NCI-H510A treated with DMSO at 0.1 percent for 48 hours (cell line): ENCODE measurements at places on chromosomes 3 and 15.

DNA sequence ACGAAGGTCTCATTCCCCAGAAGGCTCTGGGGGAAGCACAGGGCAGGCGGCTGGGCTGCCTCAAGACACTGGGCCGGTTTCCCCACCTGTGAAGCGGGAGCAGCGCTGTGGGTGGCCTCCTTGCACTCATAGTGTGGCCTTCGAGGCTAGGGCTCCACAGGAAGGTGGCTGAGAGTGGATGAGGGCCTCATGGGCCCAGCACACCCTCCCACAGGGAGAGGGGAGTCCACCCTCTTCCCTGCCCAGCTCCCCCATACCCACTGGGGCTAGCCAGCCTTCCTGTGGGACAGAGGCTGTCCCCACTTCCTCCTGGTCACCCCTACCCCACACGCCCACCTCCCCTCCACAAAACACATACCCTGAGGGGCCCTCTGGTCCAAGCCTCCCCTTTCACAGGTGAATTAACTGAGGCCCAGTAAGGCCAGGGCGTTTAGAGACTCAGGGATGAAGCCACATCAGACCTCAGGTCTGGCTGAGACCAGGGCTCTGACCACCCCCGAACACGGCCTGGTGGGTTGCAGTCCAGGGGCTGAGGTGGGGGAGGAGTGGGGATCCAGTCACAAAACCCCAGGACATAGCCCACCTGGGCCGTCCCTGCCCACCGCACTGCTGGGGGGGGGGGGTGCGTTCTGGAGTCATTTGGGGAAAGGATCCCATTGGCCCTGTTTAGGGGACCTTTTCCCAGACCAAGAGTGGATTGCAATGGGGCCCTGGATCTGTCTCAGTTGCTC lies 1.1 kb downstream of the ANPEP start:
- no peak for DNase-seq

DNA sequence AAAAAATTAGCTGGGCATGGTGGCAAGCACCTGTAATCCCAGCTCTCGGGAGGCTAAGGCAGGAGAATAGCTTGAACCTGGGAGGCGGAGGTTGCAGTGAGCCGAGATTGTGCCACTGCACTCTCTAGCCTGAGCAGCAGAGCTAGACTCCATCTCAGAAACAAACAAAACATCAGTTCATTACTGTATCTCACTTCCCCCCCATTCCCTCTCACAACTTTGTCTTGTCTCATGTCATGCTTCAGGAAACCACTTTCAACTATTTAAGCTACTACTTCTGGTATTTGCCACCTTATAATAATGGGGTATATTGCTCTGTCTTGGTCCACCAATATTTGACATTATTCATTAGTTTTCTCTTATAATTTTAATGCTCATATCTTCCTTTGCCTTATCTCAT lies 26.2 kb downstream of the PIK3CA start:
- no peak for DNase-seq

DNA sequence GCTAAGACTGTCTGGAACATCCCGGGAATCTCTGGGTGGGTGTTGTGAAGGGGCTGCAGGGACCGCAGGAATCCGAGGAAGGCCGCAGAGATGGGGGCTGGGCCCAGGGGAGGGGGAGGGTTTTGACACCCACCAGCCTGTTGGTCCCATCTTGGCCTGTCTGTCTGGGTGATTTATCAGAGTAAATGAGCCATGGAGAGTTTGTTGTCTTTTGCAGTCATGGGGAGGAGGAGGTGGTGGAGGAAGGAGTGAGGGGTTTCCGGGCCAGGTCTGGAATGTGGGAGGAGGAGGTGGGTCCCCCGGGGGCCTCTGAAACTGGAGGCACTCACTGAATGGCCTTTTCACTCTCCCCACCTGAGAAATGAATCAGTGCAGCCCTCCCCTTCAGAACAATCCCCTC lies 11.5 kb downstream of the SEMA3F start:
- peak; percentile 12 for DNase-seq

- DNase-seq, result peak; percentile 13
These were observed 27.8 kb upstream of the POLG start for GRCh38 chr15:89362203-89363101.
